Stimulated activated CD4-positive, alpha-beta T cell treated with anti-CD3 and anti-CD28 coated beads, Interleukin-15, amount 100 ng/mL, for 1 hour (primary cell): ENCODE measurements at places on chromosomes 13 and 19.

GRCh38 chr19:51799034-51799773, 4.2 kb downstream of the FPR3 start:
- no peak for DNase-seq

GRCh38 chr19:11530432-11530831, 1.5 kb upstream of the ECSIT start:
- DNase-seq: no peak

GRCh38 chr13:27018344-27018861, 153.2 kb downstream of the USP12 start:
- DNase-seq: no peak

DNA sequence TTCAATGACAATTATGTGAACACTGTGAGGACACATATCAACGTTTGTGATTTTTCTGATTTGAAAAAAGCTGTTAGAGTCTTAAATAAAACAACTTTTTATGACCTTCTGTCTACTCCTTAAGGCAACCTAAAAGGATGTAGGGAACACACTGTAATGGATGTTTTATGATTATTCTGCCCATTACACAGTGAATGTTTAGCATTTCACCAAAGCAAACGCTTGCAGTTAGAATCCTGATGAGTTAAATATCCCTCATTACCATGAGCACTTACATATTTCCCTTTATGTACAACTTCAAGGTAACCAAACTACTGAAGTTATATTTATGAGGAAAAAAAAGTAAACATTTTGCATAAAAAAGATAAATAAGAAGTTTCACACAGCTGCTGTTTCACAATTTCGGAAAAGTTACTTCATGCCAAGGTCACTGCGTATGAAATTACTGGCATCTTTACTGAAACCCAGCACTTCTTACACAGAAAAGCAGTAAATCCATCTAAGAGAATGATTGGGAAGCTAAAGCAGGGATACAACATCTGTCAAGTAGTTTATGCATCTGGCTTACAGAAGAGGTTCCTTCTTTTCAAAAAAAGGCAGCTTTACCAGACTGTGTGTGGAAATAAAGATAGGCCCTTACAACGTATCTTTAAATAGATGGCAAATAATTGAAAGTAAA, 733.7 kb upstream of the ATXN8OS start:
- no peak for DNase-seq

- no peak for DNase-seq
Measured at GRCh38 chr13:33017323-33017929, 1.2 kb downstream of the KL start.

DNA sequence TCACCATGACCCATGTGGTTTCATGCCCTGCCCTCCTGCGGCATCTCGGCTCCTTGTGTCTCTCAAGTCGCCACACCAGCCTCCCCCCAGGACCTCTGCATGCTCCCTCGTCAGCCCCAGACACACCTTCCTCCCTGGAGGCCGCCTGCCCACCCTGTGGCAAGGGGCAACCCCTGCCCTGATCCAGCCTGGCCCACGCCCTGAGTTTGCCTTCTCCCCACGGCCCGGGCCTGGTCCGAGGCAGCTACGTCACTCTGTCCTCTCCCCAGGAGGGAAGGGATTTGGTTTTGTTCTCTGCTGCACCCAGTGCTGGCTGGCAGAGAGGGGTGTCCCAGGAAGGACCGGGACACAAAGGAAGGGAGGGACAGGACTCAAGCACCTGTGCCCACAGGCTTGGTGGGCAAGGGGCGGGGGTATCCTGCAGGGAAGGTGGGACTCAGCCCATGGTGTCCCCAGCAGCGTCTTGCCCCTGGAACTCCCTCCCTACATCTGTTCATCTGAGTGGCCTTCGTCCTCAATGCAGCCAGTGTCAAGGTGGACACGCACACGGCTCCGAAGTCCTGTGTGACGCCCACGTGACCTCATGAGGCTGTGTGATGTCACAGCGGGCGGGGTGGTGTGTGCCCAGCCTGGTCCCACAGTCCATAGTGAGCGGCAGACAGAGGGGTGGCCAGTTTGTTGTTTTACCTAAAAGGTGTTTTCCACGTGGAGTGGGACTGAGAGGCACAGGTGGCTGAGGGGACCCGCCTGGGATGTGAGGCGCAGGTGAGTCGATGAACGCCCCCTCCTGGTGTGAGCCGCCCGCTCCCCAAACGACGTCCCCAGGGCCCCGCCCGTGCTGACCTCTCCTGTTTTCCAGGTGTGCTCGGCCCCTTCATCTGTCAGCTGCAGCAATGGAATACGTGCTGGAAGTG, at the start of gene TEX29:
Gene TEX29 (plus strand): TSS at position 645 of the 914 bp plus-strand sequence. CDS start 249 bp downstream, at position 894.
- DNase-seq: no peak

- no peak for DNase-seq
Measured at GRCh38 chr19:45146741-45147205, 14.0 kb downstream of the NKPD1 start.

DNA sequence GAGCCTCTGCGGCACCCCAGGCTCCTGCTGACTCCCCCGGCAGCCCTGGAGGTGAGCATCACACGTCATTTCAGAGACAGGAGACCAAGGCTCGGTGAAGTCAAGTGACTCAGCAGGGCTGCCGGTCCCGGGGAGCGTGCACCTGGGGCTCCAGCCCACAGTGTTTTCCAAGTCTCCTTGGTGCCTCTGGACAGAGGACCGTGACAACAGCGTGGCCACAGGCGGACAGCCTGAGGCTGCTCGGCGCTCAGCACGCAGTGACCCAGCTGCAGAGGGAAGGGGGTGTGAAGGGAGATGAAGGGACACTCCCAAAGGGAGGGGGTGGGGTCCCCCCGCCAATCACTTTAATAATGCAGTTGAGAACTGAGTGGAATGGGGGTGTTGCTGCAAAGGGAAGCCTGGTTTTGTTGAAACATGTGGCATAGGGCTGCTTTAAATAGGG, 17.5 kb upstream of the ASPDH start:
- DNase-seq: no peak

GRCh38 chr13:31073859-31074718, 87.6 kb downstream of the HSPH1 start:
- DNase-seq: no peak

DNA sequence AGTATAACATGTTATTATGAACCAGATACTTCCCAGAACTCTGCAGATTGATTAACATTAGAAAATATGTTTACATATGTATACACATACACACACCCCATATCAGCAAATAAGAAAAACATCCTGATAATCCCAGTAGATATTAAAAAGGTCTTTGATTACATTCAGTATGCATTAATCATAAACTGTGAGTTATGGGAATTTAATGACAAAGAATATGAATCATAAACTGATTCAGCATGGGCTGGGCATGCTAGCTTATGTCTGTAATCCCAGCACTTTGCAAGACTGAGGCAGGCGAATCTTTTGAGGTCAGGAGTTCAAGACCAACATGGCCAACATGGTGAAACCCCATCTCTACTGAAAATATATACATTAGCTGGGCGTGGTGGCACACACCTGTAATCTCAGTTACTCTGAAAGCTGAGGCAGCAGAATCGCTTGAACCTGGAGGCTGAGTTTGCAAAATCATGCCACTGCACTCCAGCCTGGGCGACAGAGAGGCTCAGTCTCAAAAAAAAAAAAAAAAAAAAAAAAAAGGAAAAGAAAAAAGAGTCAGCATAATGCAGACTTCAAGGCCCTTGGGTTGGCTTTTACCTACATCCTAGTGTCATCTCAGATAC, 581.9 kb upstream of the PRR20A start:
- DNase-seq: no peak

DNA sequence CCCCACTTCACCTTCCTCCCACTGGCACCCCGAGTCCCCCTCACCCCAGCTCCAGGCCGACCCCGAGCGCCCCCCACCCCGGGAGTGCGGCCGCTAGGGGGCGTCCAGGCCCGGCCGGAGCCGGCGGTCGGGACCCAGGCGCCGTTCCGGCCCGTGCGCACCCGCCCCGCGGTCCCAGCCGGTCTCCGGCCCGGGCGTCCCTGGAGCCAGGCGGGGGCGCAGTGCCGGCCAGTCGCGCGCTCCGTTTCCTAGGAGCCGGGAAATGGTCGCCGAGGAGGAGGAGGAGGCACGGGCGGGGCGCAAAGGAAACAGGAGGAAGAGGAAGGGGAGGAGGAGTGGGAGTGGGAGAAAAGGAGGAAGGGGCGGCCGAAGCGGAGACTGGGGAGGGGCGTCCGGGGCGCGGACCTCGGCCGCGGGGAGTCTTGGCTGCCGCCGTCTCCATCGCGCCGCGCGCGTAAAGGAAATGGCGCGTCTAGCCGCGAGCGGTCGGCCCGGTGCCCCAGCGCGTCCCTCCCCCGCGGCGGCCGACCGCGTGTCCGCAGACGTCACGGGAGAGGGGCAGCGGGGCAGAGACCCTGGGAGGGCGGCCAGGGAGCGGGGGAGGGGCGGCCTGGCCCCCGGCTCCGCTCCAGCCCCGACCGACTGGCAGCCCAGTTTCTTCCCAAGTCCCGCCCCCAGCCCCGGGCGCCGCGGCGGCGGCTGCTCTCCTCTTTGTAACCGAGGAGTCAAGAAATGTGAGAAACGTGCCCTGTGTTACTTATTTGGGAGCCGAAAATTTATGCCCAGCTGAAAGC, 1.1 kb upstream of the KCTD15 start:
- DNase-seq: peak; percentile 49

GRCh38 chr13:44934724-44935123, 54.5 kb downstream of the NUFIP1 start:
- DNase-seq: no peak

- DNase-seq: no peak
Measured at GRCh38 chr19:2228157-2229030, 7.7 kb downstream of the PLEKHJ1 start.

DNA sequence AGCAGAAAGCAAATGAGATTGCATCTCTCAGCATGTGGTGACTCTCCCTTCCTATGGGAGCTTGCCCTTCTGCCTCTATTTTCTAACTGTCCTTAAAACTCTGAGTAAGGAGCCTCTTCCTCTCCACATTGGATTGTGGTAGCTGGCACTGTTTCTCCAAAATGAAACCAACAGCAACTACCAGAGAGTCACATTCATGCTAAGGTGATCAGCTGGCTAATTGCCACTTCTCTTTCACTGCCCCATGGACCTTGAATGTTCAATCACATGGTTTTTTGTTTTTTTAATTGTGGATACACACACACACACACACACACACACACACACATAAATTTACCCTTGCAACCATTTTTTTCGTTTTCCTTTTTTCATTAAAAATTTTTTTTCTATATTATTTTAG, 154.7 kb upstream of the TSC22D1 start:
- DNase-seq: no peak

- peak; percentile 69 for DNase-seq
Measured at GRCh38 chr19:14472202-14472938, 2.8 kb downstream of the PTGER1 start.

DNA sequence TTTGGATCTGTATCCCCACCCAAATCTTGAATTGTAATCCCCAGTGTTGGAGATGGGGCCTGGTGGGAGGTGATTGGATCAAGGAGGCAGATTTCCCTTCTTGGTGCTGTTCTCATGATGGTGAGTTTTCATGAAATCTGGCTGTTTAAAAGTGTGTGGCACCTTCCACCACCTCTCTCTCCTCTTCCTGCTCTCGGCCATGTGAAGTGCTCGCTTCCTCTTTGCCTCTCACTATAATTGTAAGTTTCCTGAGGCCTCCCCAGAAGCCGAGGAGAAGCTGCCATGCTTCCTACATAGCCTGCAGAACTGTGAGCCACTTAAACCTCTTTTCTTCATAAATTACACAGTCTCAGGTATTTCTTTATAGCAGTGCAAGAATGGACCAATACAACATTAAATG, 15.7 kb downstream of the COMMD6 start:
- no peak for DNase-seq

- DNase-seq: no peak
Measured at GRCh38 chr13:32381539-32381938, 46.4 kb downstream of the N4BP2L1 start.

- DNase-seq: no peak
Measured at GRCh38 chr13:109900741-109901140, 114.4 kb upstream of the IRS2 start.

GRCh38 chr13:40193286-40194223, 472.9 kb downstream of the FOXO1 start:
- no peak for DNase-seq

DNA sequence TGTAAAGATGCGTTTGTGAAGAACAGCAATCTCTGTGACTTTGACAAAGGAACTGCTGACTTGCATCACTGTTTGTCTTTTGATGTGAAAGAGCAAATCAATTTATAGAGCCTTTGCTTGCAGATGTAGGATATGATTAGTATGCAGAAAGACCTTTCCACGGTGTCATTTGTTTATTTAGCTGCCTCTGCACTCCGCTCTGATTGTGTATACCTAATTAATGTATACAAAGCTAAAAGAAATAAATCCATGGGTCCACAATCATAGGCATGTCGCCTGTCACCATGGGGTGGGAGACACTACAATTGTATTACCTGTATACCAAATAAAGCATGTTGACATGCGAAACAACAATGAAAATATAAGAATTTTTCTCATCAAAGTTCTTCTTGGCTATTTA, 410.7 kb downstream of the MZT1 start:
- DNase-seq: no peak

GRCh38 chr13:112145551-112146360, 78.8 kb downstream of the SOX1 start:
- DNase-seq: no peak

DNA sequence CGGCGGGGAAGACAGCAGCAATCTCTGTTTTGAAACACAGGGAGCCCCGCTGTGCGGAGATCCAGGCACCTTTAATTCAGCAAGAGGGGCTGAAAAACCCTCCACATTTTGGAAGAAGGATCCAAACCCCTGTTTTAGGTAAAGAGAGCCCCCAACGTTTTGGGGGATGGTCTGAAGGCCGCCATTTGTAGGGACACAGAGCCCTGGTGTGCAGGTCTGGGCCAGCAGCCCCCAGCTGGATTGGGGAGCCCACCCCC, 3.5 kb upstream of the HOOK2 start:
- DNase-seq: no peak

DNA sequence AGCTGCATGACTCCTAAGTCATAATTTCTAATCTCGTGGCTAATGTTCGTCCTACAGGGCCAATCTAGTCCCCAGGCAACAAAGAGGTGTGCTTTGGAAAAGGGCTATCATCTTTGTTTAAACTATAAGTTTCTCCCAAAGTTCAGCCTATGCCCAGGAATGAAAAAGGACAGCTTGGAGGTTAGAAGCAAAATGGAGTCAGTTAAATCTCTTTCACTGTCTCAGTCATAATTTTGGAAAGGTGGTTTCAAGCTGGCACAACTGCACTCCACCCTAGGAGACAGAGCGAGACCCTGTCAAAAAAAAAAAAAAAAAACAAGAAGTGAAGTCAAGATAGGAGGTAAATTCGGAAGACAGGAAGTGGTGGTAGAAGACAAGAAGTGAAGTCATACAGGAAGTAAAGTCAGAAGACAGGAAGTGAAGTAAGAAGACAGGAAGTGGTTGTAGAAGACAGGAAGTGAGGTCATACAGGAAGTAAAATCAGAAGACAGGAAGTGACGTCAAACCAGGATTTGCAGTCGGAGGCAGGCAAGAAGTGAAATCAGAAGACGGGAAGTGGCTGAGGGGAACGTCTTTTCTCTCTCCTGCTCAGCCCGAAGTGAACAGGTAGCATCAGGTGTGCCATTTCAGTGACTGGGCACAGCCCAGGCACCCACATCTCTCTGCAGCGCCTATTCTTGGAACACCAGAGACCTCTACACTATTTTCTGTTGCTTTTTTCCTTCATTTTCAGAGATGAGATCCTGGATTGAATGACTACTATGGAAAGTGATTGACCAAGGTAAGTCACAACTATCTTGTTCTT, 32.2 kb downstream of the GP6 start:
- no peak for DNase-seq

- no peak for DNase-seq
Measured at GRCh38 chr19:11299946-11300810, 4.2 kb downstream of the TSPAN16 start.
